ENCODE measurements at places on chromosomes 16 and 17.

DNA sequence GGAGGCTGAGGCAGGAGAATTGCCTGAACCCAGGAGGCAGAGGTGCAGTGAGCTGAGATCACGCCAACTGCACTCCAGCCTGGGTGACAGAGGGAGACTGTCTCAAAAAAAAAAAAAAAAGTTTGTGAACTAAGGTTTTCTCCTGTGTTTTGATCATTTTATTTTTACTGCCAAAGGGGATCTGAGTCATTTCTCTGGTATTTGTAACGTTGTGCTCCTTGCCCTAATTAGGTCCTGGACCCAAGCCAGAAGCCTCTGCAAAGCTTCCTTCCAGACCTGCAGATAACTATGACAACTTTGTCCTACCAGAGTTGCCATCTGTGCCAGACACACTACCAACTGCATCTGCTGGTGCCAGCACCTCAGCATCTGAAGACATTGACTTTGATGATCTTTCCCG lies 32.1 kb downstream of the IST1 start:
- peak; percentile 28 for DNase-seq

DNA sequence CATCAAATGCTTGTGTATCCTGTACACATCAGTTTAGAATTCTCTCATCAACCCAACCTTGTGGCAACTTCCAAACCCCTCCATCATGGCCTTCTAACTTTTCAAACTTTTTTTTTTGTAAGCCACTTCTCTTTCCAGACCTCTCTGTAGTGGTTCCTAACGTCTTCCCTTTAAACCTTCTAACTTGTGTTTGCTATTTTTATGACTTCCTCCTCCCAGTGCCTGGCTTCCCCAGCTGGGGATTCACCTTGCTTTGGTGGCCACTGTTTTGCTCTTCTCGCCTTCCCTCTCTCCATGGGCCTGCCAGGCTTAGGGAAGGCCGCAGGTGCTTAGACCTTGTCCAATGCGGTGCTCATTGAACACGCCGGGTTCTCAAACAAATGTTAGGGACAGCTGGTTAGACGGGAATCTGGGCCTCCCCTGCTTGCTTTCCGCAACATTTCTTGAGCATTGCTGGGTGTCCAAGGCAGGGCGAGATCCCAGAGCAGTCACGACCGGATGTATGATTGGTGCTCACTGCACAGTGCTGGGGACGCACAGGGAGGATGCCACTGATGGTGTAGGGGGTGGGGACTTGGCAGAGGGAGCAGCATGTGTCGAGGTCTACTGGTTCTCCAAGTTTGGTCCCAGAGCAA lies 1.1 kb upstream of the XYLT2 start:
- DNase-seq: no peak

GRCh38 chr17:21772321-21772720 lies 80.0 kb downstream of the KCNJ18 start:
- DNase-seq: no peak

GRCh38 chr16:49307176-49307575 lies 25.5 kb upstream of the CBLN1 start:
- no peak for DNase-seq

DNA sequence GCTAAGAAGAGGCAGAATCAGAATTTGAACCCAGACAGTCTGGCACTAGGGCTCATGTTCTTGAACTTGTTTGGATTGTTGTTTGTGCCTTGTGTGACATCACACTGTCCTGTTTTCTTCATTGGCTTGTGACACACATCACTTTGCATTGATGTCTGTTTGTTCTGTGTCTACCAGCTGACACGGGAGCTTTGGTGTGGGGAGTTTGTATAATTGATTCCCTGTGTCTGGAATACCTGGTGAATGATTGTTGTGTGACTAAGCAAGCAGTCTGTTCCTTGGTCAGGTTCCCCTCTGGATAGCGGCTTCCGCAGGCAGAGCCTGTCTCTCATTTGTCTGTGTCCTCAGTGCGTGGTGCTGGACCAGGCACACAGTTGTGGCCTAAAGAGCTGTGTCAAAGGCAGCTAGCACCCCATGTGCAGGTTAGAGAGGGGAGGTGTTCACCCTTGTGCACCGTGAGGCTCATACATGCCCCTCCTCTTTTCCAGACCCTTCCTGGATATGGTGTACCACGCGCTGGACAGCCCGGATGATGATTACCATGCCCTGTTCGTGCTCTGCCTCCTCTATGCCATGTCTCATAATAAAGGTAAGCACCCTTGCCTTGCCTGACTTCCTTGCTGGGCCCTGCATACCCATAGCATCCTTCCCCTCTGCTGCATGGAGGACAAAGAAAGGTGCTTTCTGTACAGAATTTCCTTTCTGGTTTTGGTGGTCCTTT lies 80.1 kb downstream of the CLEC16A start:
- no peak for DNase-seq

DNA sequence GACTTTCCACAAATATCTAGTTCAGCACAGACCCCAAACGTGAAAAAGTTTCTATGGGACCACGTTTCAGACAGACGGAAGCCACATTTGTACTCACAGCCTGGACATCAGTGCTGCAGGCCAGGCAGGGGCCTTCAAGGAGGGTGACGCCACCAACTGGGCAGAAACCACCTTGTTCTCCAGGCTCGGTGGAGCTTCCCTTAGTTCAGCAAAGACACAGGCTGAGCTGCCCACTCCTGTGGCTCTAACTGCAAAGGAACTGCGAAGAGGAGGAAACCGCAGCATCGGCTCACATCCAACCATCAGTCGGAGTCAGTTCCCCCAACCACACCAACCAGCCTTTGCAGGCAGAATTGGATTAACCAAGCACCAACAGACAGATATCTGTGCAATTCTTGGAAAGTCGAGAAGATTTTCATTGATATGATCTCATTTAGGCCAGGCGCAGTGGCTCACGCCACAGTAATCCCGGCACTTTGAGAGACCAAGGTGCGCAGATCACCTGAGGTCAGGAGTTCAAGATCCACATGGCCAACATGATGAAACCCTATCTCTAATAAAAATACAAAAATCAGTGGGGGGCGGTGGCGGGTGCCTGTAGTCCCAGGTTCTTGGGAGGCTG lies 73.3 kb upstream of the CNEP1R1 start:
- DNase-seq: no peak

DNA sequence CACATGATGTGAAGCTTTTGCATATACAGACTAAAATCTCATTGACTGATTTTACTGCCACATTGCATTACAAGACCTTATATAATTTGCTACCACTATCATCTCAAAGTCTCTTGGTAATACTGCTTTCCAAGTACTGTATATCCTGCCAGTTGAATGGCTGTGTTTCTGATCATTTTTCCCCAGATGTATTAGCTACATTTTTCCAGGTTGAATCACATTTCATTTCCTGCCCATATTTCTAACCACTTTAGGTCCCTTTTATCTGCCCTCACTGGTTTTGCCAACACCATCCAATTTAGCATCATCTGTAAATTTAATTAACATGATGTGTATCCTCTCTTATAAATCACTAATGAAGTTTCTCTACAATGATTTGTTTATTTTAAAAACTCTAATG lies 365.7 kb upstream of the PMFBP1 start:
- DNase-seq: no peak

- DNase-seq: no peak
Observed at GRCh38 chr16:57611706-57612105, 16.7 kb upstream of the ADGRG1 start.

DNA sequence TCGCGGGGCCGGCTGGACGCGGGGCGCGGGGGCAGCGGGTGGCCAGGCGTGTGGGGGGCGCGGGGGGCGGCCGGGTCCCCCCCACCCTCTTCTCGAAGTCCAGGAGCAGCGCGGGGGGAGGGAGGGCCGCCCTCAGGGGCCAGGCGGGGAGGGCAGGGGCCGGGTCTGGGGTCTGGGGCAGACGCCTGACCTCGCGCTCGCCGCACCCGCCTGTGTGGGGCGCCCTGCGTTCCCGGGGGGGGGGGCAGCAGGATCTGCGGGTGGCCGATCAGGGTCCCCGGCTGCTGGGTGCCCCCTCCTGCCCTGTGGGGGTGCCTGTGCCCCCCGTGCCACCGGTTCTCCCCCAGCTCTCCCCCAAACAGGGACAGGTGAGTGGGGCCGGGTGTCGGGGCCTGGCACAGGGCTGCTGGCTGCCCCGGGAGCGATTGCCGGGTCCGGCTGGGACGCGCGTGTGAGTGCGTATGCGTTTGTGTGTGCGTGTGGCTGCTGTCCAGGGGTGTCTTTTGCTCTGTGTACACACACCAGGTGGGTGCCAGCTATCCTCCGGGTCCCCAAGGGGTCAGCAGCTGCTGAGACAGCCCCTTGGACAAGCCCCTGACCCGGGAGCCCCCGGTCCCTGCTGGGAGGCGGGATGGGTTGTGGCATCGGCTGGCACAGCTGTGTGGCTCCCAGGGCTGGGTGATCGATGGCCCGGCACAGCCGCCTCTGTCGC lies 663 bp downstream of the PRR35 start:
- DNase-seq: no peak

DNA sequence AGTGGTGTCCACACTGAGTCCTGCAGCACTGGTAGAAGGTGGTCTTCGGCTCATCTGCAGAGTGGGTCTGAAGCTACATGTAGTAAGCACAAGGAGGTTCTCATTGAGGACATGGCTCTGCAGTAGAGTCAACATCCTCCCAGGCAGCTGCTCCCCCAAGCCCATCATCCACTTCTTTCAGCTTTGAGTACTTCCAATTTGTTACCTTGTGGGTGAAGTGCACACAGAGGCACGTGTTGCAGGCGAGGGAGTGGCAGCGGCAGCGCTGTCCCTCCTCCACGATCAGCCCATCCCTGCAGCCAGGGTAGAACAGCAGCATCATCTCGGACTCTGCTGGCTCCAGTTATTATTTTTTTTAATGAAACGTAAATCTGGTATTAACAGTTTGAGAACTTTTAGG lies 1.8 kb upstream of the SSTR2 start:
- no peak for DNase-seq

DNA sequence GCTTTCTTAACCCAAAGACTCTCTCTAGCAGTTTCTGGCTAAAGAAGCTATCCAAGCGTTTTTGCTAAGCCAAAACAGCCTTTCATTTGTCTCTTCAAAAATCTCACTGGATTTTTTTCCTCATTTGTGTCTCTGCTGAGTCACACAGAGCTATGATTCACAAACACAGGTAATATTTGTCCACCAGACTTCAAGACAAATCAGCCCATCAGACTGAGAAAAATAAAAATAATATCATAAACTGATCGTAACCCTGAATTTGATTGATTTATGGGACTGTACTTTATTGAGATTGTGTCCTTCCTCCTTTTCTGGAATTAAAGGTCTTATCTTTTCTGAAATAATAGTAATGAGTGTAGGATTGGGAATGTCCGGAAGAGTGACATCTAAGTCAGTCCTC lies 25.8 kb downstream of the TRIM16 start:
- no peak for DNase-seq

GRCh38 chr16:72530434-72530833 lies 358.5 kb upstream of the PMFBP1 start:
- DNase-seq: no peak

GRCh38 chr17:73360961-73361761 lies 49.4 kb upstream of the CDC42EP4 start:
- DNase-seq: no peak

DNA sequence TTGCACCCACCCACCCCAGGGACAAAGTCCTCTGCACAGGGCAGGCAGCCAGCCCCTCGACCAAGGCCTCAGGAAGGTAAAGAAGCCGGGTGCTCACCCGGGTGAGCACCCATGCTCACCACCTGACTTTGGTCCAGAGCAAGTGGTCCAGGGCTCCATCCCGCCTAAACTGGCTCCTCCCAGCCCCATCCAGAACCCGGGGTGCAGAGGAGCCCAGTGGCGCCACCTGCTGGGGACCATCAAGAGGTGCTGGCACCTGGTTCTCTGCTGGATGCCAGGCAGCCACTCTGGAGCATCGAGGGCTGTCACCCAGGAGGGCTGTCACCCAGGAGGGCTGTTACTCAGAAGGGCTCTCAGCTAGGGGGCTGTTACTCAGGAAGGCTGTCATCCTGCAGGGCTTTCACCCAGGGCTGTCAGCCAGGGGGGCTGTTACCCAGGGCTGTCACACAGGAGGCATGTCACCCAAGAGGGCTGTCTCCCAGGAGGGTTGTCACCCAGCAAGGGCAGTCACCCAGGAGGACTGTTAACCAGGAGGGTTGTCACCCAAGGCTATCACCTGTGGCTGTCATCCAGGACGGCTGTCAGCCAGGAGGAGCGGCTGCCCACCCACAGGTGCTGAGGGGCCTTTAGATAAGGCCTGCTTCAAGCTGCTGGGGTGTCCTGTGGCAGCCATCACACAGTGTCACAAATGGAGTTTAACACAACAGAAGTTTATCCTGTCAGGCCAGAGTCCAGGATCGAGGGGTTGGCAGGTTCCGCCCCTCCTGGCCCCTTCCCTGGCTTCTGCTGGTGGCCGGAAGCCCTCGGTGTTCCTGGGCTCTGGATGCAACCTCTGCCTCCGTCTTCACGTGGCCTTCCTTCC lies 98.5 kb downstream of the TNFRSF13B start:
- DNase-seq: peak; percentile 40

DNA sequence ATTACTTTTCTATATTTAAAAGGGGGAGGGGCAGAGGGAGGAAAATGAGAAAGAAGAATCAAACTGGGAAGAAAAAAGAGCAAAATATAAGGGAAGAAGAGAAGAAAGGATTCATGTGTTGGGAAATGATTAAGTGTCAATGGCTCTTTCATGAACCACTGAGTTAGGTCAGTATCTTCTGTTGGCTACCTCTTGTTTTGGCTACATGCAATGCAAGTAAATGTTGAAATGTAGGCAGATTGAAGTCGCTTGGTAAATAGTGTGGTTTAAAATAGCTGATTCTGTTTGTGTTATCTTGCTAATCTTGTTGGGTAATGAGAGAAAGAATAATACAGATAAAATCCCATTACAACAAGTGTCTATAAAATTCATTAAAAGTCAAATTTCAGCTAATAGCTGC lies 27.2 kb downstream of the COX11 start:
- DNase-seq: no peak

DNA sequence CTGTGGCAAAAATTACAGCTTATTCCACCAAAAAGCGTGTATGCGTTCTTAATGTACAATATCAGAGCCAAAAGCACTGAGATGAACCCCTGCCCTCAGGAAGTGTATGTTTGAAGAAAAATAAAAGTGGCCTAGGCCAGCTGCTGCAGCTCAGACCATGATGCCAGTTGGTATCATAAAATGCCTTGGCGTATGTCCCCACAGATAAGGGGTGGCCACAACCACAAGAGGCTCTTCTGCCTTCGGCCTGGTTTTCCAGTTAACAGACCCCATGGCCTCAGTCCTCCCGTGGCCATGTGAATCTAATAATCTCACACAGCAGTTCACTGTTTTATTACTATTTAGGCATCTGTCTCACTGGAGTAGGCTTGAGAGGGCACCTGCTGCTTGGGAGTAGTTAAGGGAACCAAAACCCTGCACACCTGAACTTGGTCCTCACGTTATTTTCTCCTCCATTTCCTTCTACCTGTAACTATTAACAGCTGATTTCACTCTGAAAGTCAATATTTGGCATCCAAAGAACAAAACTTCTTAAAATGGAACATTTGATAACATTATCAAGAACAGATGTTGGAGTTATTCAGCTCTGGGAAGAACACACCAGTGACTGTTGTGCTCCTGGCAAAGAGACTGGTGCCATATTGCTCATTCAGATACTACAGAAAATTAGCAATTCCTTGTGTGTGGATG lies 34.8 kb upstream of the ERN1 start:
- no peak for DNase-seq

DNA sequence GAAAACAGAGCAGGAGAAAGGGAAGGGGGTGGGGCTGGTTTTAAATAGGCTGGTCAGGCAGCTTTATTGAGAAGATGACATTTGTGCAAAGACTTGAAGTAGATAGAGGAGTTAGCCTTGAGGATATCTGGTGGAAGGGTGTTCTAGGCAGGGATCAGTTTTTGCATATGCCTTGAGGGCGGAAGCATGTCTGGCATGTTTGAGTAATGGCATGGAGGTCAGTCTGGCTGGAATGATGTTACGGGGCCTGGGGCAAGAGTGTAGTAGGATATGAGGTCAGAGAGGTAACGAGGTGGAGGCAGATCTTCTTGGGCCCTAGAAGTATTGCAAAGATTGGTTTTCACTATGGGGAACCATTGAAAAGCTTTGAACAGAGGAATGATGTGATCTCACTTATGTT lies 4.8 kb downstream of the RABEP1 start:
- no peak for DNase-seq
